ENCODE measurements at places on chromosomes 5 and 9.

- no peak for DNase-seq
Measured at GRCh38 chr5:60535198-60535597, 164.8 kb downstream of the DEPDC1B start.

DNA sequence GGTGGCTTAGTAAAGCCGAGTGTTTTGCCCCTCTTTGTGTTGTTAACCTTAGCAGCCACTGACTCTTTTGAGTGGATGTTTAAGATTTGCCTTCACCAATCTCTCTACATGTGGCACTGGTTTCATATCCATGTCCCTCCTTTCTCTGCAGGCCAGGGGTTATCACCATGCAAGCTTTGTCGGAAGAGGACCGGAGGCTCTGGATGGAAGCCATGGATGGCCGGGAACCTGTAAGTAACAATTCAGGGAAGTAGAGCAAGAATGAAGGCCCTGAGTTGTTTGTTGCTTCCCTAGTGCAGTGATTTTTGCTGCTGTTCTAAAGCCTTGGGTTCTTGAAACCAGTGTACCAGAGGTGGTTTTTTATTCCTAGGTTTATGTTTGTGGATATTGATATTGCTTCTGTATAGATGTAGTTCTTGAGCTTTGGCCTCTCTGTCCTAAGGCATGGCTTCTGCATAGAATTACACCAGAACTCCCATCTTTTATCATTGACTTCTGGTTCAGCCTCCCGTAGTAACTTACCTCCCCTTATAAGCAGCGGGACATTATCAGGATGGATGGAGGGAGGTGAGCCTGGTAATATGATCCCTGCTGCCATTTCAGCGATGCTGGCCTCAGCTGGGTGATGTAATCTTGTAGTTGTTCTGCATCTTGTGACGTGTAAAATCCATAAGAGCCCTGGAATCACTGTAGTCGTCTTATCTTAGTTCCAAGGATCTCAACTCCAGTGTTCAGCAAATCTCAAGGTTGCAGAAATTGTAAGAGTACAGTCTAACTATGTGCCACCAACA, 161.9 kb downstream of the ARHGAP26 start:
- DNase-seq: no peak

DNA sequence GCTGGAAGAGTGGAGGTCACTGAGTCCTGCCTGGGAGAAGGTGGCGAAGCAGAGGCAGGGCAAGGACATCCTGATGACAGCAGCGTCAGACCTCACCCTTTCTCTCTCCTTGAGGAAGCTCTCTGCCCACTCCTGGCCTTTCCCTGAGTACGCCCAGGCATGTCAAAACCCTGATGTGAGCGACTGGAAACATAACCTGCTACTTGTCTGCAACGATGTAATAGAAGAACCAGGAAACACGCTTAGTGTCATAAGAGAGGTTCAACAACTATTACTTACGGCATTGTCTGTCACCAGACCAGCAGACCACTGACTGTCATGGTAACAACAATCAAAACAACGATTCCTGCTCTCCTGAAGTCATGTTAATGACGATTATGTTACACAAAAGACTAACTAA, 152.4 kb downstream of the ACTL7B start:
- no peak for DNase-seq

- DNase-seq: no peak
Measured at GRCh38 chr5:174399411-174399810, 325.0 kb upstream of the MSX2 start.

DNA sequence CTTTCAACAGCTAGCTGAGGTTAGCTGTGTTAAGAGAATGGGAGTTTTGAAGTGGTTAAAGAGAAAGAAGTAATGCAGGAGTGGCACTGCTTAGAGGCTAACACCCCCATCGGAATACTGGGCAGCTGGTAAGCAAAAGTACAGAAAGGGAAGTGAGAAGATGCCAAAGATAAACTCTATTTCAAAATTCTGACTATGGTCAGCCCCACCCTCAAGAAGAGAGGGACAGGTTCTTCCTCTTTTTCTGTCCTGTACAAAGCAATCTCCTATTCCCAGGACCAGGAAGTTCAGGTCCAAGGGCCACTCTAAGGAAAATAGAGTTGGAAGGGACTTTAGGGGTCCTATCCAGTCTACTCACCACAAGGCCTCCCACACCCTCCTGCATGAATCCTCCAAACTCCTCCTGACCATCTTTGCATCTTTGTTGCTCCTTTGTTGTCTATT, 45.9 kb upstream of the JAK2 start:
- no peak for DNase-seq

- peak; percentile 41 for DNase-seq
Measured at GRCh38 chr5:99019812-99020697, 91.2 kb upstream of the CHD1 start.

DNA sequence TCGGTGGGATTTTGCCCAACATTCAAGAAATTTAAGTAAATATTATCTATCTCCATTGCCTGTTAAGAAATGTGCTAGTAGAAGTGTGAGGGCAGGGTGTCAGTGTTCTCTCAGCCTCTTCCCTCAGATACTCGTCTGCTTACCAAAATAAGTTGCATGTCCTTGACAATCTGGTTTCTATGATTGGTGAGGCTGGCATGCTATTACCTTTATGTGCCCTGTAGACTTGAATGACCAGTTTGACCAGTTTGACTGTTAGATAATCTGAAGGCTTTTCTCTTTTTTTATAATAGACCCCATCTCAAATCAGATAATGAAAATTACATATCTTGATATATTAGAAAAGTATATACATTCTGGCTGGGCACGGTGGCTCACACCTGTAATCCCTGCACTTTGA, 348 bp downstream of the CATSPER3 start:
- no peak for DNase-seq

GRCh38 chr5:73544429-73545402, 20.7 kb downstream of the ANKRA2 start:
- DNase-seq: peak; percentile 84

DNA sequence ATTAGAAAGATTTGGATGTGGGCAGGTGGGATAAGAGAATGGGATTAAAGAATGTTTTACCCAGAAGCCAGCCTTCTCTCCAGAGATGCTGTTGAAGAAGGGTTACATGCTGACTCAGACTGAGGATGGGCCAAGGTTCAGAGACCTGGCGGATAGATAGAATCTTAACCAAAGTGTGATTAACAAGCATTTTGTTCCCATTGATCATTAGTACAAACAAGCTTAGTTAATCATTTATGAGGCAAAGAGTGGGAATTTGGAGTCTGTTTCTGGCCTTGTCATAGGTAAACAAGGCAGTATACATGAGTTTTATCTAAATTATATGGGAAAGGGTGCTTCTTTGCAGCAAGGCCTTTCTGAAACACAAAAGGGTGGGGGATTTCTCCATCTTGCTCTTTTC, 20.8 kb upstream of the DTWD2 start:
- no peak for DNase-seq

GRCh38 chr9:136133191-136133958, 14.7 kb upstream of the TMEM250 start:
- no peak for DNase-seq

DNA sequence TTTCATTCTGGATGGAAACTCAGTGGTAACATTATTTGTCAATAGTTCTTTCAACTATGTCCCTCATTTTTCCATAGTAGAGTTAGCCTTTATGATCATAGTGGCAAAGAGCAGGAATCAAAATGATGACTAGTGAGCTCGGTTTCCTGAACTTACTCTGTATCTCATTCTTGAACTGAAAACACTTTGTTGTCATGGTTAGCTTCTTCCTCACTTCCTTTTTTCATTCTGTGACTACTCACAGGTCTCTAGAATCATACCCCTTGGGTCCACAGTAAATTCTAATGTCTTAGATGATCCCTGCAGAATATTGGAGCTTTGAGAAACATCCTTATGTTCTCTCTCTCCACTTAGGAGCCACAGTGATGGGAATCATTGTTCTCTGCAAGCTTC, 29.4 kb upstream of the RECK start:
- no peak for DNase-seq

- peak; percentile 10 for DNase-seq
Measured at GRCh38 chr5:170623576-170624181, 119.9 kb downstream of the KCNIP1 start.

- DNase-seq: no peak
Measured at GRCh38 chr9:37998881-37999587, 70.0 kb downstream of the SHB start.

DNA sequence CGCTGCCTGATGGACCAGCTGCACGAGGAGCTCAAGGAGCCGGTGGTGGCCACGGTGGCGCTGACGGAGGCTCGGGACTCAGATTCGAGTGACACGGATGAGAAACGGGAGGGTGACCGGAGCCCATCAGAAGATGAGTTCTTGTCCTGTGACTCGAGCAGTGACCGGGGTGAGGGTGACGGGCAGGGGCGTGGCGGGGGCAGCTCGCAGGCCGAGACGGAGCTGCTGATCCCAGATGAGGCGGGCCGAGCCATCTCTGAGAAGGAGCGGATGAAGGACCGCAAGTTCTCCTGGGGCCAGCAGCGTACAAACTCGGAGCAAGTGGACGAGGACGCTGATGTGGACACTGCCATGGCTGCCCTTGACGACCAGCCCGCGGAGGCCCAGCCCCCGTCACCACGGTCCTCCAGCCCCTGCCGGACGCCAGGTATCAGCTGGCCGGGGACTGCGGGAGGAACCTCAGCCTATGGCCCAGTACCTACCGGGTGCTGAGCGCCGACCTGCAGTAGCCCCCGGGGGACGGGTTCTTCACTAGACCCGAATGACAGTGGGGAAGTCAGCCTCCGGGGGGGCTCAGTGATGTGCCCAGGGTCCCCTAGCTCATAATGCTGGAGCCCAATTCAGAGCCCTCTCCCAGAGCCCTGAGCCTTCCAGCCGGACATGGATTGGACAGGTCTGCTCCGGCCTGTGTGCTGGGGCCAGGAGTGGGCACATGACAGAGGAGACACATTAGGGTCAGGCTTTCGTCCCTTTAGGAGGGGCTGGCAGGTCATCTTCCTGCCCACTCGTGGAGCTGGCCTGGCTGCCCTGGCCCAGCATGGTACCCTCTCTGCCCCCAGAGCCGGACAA, 33.0 kb downstream of the USP20 start:
- DNase-seq: no peak

GRCh38 chr9:92310562-92310961, 14.6 kb downstream of the NOL8 start:
- DNase-seq: no peak

- no peak for DNase-seq
Measured at GRCh38 chr5:100826133-100826532, 76.9 kb downstream of the ST8SIA4 start.

GRCh38 chr9:16598316-16598715, 272.2 kb downstream of the BNC2 start:
- no peak for DNase-seq

GRCh38 chr9:11546231-11546630, 933.4 kb upstream of the PTPRD start:
- DNase-seq: no peak
